Stimulated activated CD8-positive, alpha-beta memory T cell treated with anti-CD3 and anti-CD28 coated beads, Interleukin-4, amount 100 ng/mL, for 4 hours (primary cell): ENCODE measurements at places on chromosomes 11 and 22.

DNA sequence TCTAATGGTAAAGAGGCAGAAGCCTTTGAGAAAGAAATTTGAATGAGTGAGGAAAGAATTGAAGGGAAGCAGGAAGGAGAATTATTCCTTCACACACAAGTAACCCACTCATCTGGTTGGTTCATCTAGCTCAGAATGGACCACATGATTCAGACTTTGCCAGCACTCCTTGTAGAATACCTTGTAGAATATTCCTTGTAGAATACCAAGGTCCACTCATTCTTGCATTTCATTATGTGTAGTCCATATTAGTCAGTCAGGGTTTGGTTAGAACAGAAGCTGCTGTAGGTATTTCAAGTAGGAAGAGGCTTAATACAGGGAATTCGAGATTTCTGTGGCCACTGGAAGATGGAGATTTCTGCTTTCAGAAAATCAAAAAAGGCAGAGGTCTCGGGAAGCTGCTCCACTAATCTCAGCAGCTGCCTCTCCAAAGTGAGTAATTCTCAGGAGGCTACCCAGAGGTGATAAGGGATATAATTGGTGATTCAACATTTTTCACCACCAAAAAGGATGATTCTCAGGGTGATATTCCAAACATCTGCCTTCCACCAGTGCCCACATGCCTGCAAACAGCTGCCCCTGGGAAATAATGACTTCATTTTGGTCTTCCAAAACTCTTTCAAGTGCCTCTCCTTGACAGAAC is 329.1 kb downstream of the TMEM135 start:
- DNase-seq: no peak

GRCh38 chr11:43797866-43798265 is 82.8 kb upstream of the ALKBH3 start:
- no peak for DNase-seq

DNA sequence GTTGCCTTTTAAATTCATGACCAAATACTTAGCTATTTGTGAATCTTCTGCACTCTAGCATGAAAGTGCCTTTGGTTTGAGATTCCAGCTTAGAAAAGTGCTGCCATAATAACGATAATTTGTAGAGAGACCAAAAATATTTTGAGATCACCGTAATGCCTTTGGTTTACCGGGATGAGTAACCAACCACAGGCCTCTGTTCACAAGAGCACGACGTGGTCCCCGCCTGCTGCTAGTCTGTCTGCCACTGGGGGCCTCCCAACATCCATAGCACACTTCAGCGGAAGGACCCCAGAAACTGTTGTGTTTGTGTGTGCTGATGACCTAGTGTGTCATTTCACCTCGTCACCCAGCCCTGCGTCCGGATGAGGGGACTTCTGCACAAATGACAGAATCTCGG is 67.0 kb upstream of the RASSF10 start:
- no peak for DNase-seq

- no peak for DNase-seq
These were observed 9.2 kb upstream of the PRRG4 start for GRCh38 chr11:32820497-32820896.

DNA sequence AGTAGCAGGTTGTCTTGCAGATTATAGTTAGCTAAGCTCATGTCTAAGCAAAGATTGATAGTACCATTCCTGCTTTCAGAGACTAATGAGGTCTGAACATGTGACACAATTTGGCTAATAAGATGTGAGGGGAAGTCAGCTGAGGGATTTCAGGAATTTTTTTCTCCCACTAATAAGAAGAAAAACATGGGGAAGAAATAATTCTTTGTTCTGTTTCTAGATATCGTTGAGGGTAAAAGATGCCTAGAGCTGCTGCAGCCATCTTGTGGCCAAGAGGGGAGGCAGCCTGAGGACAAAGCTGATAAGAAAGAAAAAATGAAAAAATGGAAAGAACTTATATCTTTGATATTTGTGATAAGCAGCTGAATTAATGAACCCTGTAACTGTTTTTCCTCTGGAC is 1334.4 kb downstream of the LRRC4C start:
- no peak for DNase-seq

DNA sequence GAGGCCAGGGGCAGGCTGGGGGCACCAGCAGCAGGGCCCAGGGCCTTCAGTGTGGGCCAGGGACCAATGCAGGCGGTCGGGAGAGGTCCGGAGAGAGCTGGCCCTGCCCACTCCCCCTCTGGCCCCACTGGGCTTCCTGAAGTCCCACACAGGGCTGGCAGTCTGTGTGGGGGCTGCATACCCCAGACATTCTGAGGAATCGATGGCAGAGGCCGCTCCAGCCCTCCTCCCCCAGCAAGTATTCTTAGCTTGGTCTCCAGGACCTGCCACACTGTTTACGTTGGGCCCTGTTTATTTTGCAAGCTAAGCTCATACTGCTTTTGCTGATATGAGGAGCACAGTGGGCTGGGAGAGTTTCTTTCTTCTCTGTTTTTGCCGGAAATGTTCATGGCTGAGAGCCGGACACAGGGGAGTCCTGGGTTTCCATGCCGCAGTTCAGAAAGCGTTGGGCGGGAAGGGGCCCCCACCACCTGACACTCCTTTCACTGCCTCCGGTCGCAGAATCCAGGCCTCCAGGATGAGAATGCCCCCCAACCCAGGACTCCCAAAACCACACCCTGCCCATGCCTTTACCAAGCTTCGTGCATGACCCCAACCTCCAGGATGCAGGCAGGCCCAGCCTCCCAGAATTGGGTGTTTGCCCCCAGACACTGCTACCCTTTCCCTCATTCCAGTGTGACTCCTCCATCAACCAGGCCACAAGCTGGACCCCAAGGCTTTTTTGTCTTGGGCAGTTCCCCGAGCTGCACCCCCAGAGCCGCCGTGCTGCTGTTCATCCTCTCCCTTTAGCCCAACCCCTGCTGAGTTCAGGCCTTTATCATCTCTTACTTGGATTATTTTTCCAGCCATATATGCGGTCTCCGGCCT is 81.8 kb upstream of the KCNQ1OT1 start:
- no peak for DNase-seq

DNA sequence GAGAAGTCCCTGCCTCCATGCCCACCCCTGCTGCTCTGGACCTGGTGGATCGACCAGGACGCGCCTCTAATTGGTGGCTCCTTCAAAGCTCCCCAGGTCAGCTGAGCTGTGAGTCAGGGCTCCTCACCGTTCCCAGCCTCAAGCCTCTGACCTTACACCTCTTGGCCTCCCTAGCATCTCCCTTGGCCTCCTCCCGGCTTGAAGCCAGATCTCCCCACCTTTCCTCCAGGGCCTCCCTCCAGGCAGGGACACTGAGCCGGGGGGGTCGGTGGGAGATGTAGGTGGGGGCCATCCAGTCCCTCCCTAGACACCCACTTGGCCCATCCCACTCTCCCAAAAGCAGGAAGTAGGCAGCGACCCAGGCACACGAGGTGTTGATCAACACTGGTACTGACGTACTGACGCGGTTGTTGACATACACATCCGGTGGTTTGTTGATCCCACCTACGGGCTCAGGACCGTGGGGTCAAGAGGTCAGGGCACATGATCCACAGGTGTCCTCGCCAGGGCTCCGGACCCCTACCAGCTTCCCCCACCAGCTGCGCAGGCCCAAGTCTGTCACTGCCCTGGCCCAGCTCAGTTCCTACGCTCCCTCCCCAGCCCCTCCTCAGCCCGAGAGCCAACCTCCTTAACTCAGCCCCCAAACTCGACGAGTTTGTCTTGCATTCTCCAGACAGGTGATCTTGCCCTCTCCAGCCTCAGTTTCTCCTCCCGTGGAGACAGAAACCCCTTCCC is 802 bp downstream of the ATG2A start:
- no peak for DNase-seq

DNA sequence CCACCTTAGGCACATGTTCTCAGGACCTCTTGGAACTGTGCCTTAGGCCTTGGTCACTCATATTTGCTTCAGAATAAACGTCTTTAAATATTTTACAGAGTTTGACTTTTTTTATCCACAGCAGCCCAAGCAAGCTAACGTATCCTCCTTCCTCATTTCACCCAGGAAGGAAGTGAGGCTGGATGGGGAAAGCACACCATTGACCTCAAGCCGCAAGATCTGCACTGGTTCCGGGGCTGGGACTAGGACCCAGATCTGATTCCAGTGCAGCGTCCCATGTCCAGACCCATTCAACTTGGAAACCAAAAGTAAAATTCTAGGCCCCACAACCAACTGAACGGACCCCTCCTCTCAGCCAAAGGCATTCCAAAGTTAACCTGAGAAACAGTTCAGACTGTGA is 2.4 kb upstream of the LGALS12 start:
- no peak for DNase-seq

GRCh38 chr11:132158091-132158490 is 787.7 kb downstream of the NTM start:
- no peak for DNase-seq

- no peak for DNase-seq
These were observed 8.7 kb downstream of the SLC16A8 start for GRCh38 chr22:38075105-38075825.

DNA sequence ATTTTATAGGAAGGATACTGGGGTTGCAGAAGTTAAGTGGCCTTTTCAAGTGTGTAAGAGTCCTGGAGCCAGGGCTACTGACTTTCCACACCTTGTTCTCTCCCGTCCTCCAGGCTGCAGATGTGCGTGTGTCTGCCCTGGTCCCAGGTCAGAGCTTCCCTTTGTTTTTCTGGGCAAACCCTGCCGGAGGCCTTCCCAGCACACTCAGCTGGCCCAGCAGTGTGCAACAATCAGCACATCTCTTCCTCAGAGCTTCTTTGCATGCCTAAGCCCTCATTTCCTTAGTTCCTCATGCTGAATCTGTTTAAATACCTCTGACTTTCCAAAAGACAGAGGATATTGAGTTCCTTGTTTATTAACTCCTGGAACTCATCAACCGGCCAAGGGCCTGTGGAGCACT is 80.6 kb downstream of the KCNJ1 start:
- DNase-seq: no peak

DNA sequence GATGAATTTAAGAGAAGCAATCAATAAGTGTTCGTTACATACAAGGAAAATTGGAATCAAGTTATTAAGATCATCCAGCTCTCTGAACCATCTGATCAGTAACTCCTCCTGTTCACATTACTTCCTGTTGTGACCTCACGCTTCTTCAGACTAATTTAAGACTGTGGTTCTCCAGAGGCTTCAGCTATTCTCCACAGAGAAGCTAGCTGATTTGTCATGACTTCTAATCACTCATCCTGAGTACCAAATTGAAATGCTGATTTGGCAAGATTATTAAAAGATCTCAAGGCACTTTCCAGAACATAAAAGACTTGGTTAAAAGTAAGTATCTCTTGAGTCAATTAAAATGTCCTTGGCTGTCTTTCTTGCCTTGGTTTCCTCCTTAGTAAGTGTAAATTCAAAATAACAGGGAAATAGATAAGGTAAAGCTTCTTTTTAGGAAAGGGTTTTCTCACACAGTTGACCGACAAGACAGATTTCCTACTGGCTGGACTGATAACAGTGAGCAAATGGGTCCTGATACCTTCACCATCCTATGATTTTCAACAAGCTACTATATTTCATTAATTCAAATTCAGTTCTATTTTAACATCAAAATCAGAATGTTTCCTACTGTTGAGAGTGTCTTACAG is 38.5 kb downstream of the GAB2 start:
- DNase-seq: no peak

GRCh38 chr11:59212744-59213631 is at the start of gene MPEG1:
Gene MPEG1 (minus strand): TSS chr11:59212927. CDS start chr11:59212865, 62 bp downstream.
- DNase-seq: no peak

DNA sequence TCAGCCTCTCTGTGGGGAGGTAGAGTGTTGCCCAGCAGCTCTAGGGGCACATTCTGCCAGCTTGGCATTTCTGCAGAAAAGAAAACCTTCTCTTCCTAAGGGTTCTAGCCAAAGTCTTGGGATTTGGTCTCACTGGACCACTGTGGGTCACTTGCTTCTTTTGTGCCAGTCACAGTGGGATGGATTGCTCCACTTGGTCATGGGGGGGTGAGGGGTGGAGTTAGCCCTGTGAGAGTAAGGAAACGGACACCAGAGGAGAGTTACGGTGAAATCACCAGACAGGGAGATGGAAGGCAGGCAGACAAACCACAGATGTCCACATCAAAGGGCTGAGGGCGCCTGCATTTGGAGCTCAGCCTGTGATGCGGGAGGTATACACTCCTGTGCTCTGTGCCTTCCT is 10.8 kb downstream of the SGSM1 start:
- DNase-seq: no peak

- no peak for DNase-seq
These were observed 33.4 kb downstream of the MRTFA start for GRCh38 chr22:40603088-40603605.

DNA sequence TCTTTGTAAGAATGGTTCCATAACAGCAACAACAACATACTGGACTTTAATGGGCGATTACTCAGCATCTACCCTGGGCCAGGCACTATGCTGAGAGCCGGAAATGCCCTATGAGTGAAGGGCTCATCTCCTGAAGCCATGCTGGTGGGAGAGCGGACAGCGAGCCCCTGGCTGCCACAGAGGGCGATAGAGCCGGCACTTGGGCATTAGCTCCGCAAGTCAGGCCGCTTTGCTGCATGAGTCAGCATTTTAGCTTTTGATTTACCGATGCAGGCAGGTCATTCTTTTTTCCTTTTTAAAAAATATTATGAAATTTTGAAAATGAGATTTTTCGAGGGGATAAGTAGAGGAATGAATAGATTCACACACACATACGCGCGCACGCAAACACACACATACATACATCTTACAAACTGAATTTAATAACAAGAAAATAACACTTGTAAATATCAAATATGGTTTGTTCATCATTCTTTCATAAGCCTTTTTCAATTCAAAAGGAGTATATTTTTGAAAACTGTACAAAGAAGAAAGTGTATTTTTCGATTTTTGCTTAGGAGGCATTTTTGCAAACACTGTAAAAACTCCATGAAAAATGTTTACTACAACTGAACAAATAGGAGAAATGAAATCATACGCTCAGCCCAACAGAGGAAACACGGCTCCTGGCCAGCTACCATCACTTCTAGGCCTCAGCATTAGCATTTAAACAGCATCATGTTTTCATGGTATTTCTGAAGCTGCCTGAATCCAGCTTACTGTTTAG is 667.3 kb downstream of the OPCML start:
- no peak for DNase-seq

GRCh38 chr11:36421546-36422155 is 88.4 kb downstream of the TRAF6 start:
- no peak for DNase-seq

- no peak for DNase-seq
These were observed 90.0 kb downstream of the CCDC81 start for GRCh38 chr11:86464509-86465221.

- no peak for DNase-seq
These were observed 22.8 kb downstream of the FLRT1 start for GRCh38 chr11:64058494-64058893.

- DNase-seq: no peak
These were observed 732.7 kb downstream of the TBC1D22A start for GRCh38 chr22:47495110-47495509.

GRCh38 chr11:94796863-94797262 is 28.7 kb downstream of the AMOTL1 start:
- DNase-seq: no peak

GRCh38 chr11:96051820-96052219 is 127.9 kb upstream of the MTMR2 start:
- DNase-seq: no peak

GRCh38 chr11:94845622-94846021 is 77.5 kb downstream of the AMOTL1 start:
- no peak for DNase-seq
